ENCODE measurements at places on chromosomes 6 and 20.
A peak's percentile ranks its signal among the peaks of the same experiment; 100 is the strongest.

DNA sequence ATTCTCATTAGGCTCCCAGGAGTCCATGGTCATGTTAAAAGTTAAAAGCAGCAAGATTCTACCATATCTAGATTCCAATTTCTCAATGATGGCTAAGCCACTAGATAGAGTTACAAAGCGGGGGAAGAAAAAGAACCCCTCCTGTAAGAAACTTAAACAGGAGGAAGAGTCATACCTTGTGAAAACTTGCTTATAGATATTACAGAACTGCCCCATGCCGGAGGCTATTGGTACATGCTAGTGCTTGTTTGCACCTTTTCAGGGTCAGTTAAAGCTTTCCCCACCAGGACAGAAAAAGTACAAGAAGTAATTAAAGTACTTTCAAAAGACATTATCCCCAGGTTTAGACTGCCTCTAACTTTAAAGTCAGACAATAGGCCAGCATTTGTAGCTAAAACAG is 15.5 kb upstream of the GSTA3 start:
- H3K4me3 ChIP-seq = no peak overlapping the region
- peaks cover 10% of the 10 kb centered on the region for H3K27me3 ChIP-seq
- DNase-seq = no peak

- H3K27me3 ChIP-seq = peaks cover 4% of the 10 kb centered on the region
- H3K36me3 ChIP-seq = no peaks in the 10 kb centered on the region
- H3K4me3 ChIP-seq = no peak overlapping the region
- no peak overlapping the region for H3K27ac ChIP-seq
- DNase-seq = no peak
- H3K4me1 ChIP-seq = peaks cover 2% of the 10 kb centered on the region
Observed at GRCh38 chr20:611047-611842, 1.1 kb upstream of the TCF15 start.

- no peaks in the 10 kb centered on the region for H3K36me3 ChIP-seq
- H3K4me3 ChIP-seq = no peak overlapping the region
- H3K27ac ChIP-seq = peak overlapping the region; percentile 70
- no peaks in the 10 kb centered on the region for H3K27me3 ChIP-seq
- no peak for DNase-seq
Observed at GRCh38 chr20:45576995-45577394, 2.1 kb downstream of the WFDC8 start.

- no peak for DNase-seq
- no peak overlapping the region for H3K27ac ChIP-seq
- no peaks in the 10 kb centered on the region for H3K4me1 ChIP-seq
- no peak overlapping the region for H3K4me3 ChIP-seq
Observed at GRCh38 chr6:112522587-112522986, 175.5 kb downstream of the RFPL4B start.

DNA sequence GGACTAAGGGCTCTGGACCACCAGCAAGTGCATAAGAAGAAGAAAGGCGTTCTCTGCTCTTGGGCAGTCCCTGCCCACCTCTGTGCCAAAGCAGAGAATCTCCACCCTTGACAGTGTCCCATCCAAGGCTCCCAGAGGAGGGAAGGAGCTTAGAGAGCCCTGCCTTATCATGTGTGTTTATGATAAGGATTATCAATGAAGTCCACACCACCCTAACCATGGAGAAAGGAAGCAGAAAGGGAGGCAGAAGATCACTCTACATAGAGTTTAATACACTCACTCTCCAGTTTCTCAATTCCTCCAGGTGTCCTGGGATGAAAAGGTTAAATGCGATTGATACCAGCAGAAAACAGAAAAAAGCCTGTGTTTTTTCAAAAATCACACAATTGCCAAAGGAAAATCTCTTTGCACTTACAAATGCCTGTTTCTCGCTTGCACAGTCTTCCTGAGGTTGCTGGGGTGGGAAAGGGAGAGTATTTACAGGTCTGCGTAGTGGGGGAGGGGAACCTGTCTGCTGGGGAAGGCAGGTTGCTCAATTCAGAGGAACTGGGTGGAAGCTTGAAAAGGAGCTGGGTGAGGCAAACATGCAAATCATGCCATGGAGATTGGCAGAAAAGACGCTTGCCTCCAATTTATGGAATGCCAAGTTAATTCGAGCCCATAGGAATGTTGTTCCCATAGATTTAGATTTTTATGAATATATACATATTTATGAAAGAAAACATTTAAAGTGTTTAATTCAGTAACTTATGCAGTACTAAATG is 104.0 kb downstream of the EYA2 start:
- H3K36me3 ChIP-seq = no peaks in the 10 kb centered on the region
- H3K4me3 ChIP-seq = no peak overlapping the region
- no peak overlapping the region for H3K27ac ChIP-seq
- peaks cover 7% of the 10 kb centered on the region for H3K27me3 ChIP-seq
- no peak for DNase-seq

DNA sequence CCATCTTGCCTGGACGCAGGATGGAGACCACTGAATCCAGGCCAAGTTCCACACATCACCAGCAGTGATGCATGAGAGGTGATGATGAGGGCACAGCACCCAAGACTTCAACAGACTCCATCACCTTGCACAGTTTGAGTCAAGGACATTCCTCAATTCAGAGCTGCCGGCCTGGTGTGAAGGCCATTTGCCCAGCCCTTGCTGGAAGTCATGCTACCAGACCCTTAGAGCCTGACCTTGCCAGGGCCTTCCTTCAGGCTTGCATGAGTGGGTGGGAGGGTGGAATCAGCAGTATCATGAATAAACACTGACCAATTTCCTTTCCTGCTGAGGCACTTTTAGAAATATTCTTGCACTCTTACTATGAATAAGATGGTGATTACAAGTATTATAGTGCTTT is 130.2 kb upstream of the SSTR4 start:
- no peak for DNase-seq
- H3K4me3 ChIP-seq = no peak overlapping the region
- no peaks in the 10 kb centered on the region for H3K27me3 ChIP-seq
- no peak overlapping the region for H3K27ac ChIP-seq
- peaks cover 2% of the 10 kb centered on the region for H3K4me1 ChIP-seq

- no peak within 1 kb of the TSS for H3K27ac ChIP-seq
- DNase-seq = peak; percentile 50
- no peaks in the 10 kb centered on the region for H3K27me3 ChIP-seq
- H3K4me1 ChIP-seq = peaks cover 5% of the 10 kb centered on the region
- H3K4me3 ChIP-seq = no peak within 1 kb of the TSS
Observed at GRCh38 chr6:127459231-127459641, at the start of gene KIAA0408. Gene KIAA0408, minus strand, starts transcription at chr6:127459389. Its CDS starts 5,408 bp downstream, at chr6:127453981.

- no peak overlapping the region for H3K27ac ChIP-seq
- no peak for DNase-seq
- no peaks in the 10 kb centered on the region for H3K4me1 ChIP-seq
- no peaks in the 10 kb centered on the region for H3K27me3 ChIP-seq
Observed at GRCh38 chr20:59150821-59151251, 12.8 kb upstream of the ZNF831 start.

- H3K27me3 ChIP-seq = peaks cover 2% of the 10 kb centered on the region
- peaks cover 2% of the 10 kb centered on the region for H3K4me1 ChIP-seq
- no peak overlapping the region for H3K4me3 ChIP-seq
- DNase-seq = no peak
Observed at GRCh38 chr6:44056392-44057237, 70.6 kb downstream of the MRPL14 start.

GRCh38 chr6:162388383-162388777 is 339.2 kb downstream of the PRKN start:
- no peaks in the 10 kb centered on the region for H3K4me1 ChIP-seq
- no peak overlapping the region for H3K27ac ChIP-seq
- no peaks in the 10 kb centered on the region for H3K27me3 ChIP-seq

GRCh38 chr20:13017883-13018535 is 9.2 kb downstream of the SPTLC3 start:
- H3K4me1 ChIP-seq = peaks cover 3% of the 10 kb centered on the region
- H3K27me3 ChIP-seq = no peaks in the 10 kb centered on the region
- no peak overlapping the region for H3K4me3 ChIP-seq

- H3K27ac ChIP-seq = peak overlapping the region; percentile 70
- H3K4me1 ChIP-seq = peaks cover 16% of the 10 kb centered on the region
- H3K27me3 ChIP-seq = no peaks in the 10 kb centered on the region
Observed at GRCh38 chr6:35468980-35469750, 964 bp downstream of the RPL10A start.

DNA sequence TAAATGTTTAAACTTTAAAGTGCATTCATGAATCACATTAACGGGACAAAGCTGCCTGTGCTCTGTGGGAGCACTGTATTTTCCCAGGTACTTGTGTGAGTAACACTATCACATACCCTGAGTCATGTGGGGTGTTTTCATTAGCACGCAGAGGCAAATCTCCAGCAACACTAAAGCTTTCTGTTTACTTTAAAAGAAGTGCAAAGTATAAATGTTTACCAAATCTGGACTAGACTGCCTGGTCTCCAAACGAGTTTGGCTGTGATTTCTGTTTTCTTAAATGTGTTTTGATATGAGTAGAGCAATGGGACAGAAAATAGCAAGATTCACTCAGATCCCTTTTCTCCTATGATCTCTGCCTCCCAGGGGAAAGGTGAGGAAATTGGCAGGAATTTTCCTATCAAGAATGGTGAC is 28.8 kb upstream of the RIPPLY2 start:
- H3K4me1 ChIP-seq = peaks cover 7% of the 10 kb centered on the region
- DNase-seq = no peak
- no peaks in the 10 kb centered on the region for H3K36me3 ChIP-seq
- no peak overlapping the region for H3K4me3 ChIP-seq
- H3K27ac ChIP-seq = no peak overlapping the region

DNA sequence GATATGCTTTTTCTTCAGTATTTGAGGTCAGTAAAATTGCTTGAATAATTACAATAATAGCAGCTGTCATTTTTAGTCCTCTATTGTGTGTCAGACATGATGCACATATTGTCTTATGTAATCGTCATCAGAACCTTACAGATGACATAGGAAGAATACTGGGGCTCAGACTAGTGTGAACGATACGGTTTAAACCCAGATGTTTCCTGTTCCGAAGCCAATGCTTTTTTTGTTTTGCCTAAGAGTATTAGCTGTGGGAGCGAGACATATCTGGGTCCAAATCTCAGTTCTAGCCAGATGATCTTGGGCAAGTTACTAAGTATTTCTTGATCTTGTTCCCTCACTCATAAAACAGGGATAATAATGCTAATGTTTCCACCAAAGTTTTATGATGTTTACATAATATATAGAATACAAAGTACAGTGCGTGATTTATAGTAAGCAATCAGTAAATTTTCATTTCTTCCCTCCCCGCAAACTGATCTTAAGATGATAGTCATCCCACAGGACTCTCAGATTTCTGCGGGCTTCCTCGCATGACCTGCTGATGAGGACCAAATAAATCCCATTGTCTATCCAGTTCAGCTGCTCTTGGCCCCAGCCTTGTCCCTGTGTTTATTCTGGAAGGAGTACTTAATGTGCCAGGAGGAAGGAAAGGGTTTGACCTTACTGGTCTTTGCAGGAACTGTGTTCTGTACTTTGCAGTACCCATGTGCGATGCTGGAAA is 98.2 kb downstream of the CAP2 start:
- H3K27me3 ChIP-seq = no peaks in the 10 kb centered on the region
- no peaks in the 10 kb centered on the region for H3K36me3 ChIP-seq
- no peak overlapping the region for H3K4me3 ChIP-seq
- H3K27ac ChIP-seq = no peak overlapping the region

DNA sequence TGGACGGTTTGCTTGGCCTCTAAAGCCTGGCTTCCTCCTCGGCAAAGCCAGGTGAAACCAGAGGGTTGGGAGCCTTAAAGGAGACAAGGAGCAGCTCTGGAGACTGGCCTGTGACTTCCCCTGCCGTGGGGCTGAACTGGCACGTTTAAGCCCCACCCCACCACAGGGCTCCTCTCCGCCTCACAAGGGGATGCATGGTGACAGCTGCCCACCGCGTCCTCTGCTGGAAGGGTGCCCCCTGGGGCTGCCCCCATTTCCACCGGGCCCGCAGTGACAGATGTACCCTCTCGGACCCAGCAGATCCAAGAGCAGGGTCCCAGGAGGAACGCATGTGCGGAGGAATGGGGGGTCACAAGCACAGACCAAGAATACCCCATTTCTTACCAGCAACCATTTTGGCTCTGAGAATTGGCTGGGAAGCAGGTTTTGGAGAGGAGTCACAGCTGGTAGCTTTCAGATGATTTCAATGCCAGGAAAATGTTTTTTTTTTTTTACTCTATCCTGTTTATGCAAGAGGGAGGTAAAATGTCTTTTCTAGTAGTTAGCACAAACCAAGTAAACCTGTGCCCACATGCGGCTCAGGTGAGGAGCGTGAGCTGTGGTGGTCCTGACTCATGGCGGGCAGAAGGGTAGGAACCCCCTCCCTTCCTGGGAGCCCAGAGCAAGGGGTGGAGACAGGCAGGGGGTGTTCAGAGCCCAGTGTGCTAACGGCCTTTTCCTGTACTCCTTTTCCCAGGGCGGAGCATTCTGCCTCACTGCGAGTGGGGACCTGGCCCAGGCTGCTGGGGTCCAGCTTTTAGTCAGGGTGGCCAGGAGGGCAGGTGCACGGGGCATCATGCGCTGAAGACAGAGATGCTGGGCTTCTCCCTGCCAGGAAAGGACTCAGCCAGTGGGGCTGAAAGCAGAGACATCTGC is 33.0 kb downstream of the FRMD1 start:
- no peaks in the 10 kb centered on the region for H3K27me3 ChIP-seq
- no peak overlapping the region for H3K4me3 ChIP-seq
- no peak overlapping the region for H3K27ac ChIP-seq
- peaks cover 2% of the 10 kb centered on the region for H3K36me3 ChIP-seq

DNA sequence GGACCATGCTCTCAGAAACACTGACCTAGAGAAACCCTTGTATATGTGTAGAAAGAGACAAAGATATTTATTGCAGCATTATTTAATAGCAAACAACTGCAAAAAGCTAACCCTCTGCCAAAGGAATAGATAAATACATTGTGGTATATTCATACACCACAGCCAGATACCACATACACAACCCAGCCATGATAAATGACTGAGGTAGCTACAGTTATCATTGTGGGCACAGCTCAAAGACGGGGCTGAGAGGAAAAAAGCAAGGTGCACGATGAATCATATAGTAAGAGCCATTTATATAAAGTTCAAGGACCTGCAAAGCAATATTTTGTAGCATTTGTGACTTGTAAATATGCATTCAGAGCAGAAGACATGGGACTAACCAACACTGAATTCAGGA is 30.8 kb downstream of the RSPO4 start:
- peaks cover 2% of the 10 kb centered on the region for H3K27me3 ChIP-seq
- no peak overlapping the region for H3K27ac ChIP-seq

DNA sequence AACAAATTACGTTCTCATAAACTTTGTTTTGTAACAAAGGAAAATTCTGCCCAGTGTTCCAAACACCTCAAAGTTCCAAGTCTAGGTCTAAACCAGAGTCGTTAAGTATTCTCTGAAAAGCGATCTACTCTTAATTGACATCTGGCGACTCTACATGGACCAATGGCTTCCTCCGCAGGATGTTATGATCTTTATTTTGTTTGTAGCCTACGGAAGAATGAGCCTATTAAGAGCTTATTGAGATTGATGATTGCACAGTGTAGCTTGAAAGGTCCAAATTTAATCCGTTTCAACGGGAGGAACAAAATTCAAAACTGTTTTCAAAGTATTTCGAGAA is 61.1 kb downstream of the FAM217A start:
- H3K27me3 ChIP-seq = no peaks in the 10 kb centered on the region
- H3K36me3 ChIP-seq = peaks cover 2% of the 10 kb centered on the region
- no peak for DNase-seq
- peaks cover 1% of the 10 kb centered on the region for H3K4me1 ChIP-seq
